ENCODE measurements at places on chromosomes 2 and 18.

GRCh38 chr2:240639566-240639965 is 14.3 kb downstream of the GPR35 start:
- DNase-seq = no peak

DNA sequence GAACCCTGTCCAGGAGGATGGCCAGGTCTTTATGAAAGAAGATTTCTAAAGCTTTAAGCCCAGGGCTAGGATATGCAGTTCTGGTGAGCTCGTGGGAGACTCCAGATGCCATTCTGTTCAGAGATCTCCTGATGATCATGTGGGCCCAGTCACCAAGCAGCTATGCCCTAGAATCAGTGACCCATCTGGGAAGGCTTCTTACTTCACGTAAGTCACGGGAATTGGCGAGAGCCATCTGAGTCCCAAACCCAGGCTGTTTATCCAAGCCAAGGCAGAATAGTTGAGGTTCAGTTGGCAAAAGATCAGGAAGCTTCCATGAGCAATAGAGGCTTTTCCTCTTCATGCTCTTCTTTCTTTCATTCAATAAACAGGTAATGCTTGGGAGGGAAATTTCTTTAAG is 23.9 kb downstream of the ANTXR1 start:
- no peak for DNase-seq

DNA sequence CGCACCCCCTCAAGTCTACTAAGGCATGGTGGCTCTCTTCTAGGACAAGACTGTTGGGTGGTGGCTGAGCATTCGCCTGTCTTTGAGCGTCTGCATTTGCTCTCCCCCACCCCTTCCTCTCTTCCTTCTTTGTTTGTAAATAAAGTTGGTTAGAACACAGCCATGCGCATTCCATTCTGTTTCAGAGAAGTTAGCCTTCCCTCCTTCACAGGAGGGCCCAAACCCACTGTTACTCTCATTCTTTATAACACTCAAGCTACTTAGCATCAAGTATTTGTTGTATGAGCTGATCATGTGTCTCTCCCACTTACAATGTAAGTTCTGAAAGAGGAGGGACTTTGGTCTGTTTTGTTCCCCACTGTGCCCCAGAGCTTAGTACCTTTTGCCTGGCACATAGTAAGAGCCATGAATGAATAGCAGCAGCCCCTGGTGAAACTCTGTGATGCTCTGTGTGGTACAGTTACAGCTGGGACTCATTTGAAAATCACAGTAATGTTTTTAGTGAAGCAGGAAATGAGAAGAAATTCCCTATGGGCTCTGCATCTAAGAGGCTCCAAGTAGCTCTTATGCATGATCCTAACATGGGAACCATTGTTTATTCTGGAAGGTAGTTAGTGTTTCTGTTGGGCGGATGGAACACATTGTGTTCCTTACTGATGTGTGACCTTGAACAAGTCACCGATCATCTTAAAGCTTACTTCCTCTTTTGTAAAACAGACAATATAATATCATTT is 7.7 kb downstream of the MGAT5 start:
- DNase-seq = no peak

DNA sequence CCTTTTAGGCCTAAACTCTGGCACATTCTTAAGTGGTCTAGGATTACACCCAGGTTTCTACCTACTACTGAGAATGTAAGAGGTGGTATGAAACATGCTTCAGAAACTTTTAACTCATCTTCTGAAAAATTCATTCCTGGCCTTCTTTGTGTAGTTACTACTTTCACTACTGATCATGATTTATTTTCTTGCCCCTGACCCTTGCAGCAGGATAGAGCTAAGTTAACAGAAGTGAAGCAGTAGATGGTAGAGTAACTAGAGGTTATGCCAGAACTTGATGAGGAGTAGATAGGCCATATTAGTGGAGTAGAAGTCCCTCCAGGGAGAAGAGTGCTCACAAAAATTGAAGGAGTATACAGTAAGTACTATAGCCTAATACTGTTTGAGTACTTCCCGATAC is 75.5 kb upstream of the MSTN start:
- DNase-seq = no peak

DNA sequence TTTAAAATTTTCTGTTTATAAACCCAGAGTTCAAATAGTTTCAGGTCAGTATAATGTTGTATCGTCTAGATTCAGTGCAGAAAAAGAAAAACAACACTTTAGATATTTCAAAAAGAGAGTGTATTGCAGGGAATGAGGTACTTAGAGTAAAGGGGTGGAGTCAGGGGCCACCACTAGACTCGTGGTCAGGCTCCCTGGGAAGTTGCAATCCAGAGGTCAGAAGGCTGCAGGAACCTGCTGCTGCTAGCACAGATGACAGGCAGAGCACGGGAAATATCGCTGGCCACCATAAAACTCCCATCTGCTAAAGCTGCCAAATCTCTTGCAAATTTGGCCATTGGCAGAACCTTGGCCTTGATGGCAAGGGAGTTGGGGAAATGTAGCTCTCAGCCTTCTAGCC is 64.6 kb downstream of the THNSL2 start:
- no peak for DNase-seq

DNA sequence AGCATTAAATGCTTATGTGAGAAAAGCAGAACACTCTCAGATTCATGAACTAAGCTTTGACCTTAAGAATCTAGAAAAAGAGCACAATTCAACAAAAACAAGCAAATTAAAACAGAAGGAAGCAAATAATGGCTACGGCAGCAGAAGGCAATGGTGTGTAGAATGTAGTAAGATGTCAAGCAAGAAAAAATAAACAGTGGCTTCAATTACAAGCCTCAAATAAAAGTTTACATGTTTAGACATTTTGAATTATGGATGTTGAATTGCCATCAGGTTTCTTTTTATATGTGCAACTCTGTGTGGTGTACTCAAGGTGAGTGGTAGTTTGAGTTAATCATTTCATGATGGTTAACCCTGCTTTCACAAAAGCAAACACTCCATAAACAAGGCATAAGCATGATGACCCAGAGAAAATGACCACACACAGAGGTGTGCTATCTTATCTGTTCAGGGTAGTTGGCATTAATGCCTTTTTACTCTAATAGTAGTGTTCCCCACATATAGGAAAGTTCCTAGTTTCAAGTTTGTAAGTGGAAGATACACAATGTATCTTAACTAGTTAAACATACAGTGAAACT is 207.1 kb downstream of the FIGN start:
- no peak for DNase-seq

DNA sequence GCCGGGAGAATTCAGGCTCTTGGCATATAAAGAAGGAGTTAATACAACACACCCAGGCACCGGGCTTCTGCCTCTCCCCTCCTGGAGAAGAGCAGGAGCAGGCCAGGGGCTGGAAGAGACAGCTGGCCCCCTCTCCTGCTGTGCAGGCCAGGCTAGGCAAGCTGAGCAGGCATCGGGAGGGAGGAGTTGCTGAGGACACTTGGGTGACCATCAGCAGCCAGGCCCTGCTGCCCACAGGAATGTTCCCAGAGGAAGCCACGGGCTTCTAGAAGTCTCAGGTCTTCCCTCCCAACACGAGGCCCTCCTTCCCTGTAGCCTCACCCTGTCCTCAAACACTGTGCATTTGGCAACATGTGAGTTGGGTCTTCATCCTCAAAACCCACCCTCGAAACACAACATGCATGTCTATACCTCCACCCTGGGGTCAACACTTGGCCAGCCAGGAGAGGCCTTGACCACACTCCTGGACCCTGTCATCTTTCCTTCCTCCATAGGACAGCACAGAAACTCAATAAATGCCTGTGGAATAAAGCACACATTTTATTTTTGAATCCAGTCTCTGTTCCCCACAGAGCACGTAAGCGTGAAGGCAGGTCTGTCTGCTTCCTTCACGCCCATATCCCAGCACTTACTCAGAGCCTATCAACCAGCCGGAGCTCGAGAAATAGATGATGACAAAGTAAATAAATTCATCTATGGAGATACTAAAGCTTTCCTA is 433.8 kb upstream of the ID2 start:
- DNase-seq = no peak

DNA sequence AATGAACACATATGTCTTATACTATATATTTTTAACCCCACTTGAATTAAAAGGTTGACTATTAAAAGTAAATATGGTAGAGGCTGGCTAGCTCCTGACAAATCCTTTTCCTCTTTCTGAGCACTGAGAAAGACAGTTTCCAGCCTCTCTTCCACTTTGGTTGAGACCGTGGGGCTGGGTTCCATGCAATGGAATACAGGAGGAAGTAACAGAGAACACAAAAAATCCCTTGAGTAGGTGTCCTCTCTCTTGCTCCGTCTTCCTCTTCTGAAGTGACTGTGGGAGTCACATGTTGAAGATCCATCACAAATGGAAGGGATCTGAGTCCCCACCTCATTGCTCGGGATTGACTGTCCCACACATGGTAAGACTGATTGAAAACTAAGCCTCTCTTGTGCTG is 36.6 kb upstream of the SIGLEC15 start:
- DNase-seq = no peak

GRCh38 chr2:151922845-151923666 is 94.8 kb upstream of the ARL5A start:
- DNase-seq = no peak

GRCh38 chr2:112343827-112344585 is 68.6 kb downstream of the ZC3H6 start:
- no peak for DNase-seq

- DNase-seq = peak; percentile 15
Observed at GRCh38 chr18:35478520-35479435, 19.0 kb downstream of the INO80C start.

- no peak for DNase-seq
Observed at GRCh38 chr18:31977270-31977872, 34.4 kb upstream of the TRAPPC8 start.

- DNase-seq = peak; percentile 38
Observed at GRCh38 chr2:171159372-171160118, 1.1 kb downstream of the TLK1 start.

GRCh38 chr18:70004696-70005095 is 57.0 kb upstream of the CD226 start:
- DNase-seq = no peak

DNA sequence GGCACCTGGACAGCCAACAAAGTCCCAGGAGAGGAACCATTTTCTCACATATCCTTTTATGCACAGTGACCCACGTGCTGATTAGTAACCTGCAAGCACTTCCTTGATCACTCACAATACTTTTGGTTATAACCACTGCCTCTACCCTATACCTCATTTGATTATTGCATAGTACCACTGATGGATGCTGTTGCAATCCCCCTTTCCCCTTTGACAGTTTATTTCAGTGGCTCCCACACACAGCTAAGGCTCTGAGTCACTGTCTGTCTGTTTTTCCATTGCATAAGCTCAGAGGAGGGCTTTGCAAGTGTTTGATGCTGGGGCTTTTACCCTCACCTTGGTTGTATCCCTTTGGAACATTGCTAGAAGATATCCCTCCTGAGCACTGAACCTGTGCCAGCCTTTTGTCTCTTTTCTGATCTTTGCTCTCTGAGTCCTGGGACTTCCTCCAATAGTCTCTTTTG is 101.7 kb upstream of the RBBP8 start:
- no peak for DNase-seq

GRCh38 chr2:211860224-211860623 is 678.4 kb downstream of the ERBB4 start:
- DNase-seq = no peak

DNA sequence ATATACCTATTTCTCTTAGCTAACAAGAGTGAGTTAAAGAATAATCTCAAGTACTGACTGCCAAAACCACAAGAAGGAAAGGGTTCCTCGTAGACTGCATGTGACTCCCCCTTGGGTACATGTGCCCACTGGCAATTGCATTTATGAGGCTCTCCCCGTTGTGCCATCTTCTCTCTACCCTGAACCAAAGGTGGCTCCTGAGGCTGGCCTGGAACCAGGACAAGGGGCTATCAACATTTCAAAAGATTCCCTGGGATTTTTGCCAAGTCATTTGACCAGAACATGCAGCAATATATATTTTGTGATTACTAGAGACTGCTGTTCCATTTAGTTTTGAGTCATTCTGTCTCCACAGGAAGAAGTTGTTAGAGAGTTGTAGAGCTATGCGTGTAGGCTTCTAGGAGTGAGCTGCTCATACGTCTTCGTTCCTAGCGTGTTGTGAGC is 45.8 kb downstream of the LAMA3 start:
- no peak for DNase-seq

DNA sequence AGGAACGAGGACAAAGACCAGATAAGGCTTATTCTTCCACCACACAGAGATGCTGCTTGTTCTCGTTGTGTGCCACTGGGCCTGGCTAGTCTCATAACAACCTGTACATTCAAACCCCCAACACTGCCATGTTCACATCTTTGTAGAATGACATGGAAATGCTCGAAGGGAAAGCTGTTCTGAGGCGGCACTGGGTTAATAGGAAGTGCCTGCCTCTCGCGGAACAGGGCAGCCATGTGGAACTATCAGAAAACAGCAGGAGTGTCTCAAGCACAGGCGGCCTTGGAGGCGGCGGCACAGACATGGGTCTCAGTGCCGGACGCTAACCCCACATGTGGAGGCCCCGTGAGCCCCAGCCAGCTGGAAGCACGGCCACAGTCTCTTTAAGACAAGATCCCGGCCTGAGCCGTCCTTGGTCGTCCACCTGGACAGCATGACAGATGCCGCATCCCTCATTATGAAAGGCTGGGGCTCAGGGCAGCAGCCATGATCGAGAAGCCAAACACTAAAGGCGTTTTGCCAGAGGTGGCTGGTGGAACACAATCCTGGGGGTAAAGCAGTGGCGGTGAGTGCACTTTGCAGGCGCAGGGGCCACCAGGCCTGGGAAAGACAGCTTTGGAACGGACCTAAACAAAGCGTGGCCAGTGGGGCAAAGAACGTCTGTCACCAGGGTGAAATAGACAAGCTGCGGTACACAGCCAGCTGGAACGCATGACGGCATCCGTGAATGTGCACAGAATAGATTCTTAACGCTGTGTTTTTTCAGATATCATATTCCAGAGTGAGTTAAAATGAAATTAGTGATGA is 161.0 kb downstream of the HDAC4 start:
- DNase-seq = no peak

DNA sequence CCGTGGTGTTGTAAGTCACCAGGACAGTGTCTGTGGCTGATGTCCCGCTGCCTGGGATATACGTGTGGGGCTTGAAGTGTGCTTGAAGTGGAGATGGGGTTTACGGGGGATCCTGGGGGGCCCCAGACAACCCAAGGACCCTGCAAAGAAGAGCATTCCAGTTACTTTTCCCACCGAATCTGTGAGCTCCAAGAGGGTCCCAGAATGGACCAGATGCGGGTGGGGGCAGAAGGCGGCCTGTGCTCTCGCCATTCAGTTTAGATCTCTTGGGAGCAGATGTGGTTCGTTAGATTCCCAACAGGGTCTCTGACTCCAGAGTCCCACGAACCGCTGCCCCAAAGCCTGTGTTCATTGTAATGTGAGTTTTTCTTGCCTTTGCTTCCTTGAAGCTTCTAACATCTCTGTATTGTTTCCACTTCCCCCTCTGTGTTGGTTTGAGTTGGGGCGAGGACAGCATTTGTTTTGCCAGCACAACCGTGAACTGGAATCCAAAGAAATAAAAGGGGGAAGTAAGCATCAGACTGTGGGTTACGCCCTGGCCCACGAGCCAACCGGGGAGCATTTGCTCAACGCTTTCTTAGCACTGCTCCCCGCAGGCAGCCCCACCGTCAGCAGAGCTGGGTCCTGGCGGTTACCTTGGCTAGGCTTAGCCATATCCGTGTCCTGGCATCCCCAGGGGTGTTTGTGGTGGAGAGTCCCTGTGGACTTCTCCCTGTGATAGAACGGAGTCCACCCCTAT is 92.1 kb downstream of the SH3BP4 start:
- DNase-seq = no peak

Data from stimulated activated CD4-positive, alpha-beta T cell treated with anti-CD3 and anti-CD28 coated beads, Interleukin-12 subunit alpha, Interleukin-12 subunit beta, amount 100 ng/mL, for 4 hours (primary cell).